ENCODE measurements at places on chromosomes 5 and 9.
A peak's percentile ranks its signal among the peaks of the same experiment; 100 is the strongest.

DNA sequence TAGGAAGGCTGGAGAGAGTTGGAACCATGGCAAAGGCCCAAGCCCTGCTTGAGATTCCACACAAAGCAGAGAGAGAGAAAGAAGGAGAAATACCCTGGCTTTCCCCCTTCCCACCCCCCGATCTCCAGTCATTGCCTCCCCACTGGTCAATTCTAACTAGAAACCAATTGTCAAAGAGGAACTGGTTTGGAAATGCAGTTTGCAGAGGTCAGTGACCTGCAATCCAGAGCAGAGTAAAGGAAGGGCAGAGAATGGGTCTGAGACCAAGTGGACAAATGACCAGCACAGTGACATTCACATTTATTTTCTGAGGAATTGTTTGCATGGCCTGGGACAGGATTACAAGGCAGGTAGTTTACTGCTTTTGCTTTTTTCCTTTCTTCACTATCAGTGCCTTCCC, 37.5 kb upstream of the ZFYVE16 start:
- DNase-seq = no peak

DNA sequence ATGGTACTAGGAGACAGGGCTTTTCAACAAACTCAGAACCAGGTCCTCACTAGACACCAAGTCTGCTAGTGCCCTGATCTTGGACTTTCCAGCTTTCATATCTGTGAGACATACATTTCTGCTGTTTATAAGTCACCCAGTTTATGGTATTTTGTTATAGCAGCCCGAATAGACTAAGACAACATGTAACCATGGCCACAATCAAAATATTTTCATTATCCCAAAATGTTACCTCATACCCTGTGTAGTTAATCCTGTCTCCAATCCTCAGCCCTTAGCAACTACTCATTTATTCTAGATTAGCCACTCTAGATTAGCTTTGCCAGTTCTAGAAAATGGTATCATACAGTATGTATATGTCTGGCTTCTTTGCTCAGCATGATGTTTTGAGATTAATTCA, 6.3 kb upstream of the ATG10 start:
- no peak for DNase-seq

DNA sequence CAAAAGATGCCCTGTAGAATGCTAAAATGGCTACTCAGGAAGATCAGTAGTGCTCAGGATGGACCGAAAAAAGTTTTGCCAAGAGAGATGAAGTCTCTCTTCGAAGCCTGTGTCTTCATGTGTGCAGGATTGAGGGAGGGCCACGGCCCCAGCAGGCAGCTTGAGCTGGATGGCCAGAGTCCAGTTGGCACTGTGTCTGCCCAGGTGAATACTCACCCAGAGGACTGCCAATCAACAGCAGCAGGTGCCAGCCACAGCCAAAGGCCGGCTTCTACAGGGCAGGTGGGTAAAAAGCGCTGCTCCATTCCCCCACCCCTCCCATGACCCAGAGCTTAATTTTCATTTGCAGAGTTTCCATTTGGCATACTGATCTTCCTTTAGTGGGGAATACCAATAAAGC, 287.9 kb upstream of the ZNF608 start:
- no peak for DNase-seq

DNA sequence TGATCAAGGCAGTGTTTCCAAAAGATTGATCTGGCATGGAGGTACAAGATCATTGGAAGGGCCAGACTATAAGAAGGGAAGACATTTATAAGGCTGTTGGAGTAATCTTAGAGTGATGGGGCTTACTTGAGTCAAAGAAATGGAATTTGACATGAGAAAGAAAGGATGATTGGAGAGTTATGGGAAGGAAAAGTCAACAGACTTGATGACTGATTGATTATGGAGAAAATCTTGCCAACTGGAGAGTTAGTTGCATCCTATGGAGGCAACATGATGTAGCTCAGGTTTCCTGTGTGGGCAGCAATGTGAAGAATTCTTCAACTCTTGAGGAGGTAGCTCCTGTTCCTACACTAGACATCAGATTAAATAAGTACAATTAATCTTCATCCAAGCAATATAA, 10.9 kb upstream of the MAST4 start:
- no peak for DNase-seq

- DNase-seq = no peak
Observed at GRCh38 chr9:35164711-35165110, 2.9 kb downstream of the UNC13B start.

DNA sequence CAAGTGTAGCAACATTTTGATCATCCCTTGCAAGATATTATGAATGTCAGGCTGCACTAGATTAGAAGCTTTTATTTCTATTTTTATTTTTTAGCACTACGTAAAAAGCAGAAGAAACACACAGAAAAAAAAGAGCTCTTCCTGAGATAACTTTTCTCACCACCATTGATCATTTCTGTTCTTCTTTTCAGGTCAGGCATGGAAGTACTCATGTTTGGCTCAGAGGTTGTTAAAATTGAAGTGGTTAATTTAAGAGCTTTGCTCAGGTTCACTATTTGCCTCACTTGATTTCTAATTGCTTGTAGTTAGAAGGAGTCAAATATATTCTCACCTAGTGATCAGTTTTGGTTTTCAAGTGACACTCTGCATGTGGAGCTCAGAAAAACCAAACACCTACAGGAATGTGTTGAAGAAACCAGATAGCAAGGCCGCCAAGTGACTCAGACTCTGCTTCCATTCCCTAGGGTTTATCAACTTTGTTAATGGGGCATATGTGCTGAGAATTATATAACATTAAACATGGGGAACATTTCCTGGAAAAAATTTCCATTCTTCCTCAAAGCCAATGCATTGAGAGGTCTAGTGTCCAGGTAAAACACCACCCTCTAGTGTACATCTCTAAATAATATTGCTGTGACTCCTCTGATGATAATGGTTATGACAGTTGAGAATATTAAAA, 679.8 kb downstream of the CETN3 start:
- no peak for DNase-seq

DNA sequence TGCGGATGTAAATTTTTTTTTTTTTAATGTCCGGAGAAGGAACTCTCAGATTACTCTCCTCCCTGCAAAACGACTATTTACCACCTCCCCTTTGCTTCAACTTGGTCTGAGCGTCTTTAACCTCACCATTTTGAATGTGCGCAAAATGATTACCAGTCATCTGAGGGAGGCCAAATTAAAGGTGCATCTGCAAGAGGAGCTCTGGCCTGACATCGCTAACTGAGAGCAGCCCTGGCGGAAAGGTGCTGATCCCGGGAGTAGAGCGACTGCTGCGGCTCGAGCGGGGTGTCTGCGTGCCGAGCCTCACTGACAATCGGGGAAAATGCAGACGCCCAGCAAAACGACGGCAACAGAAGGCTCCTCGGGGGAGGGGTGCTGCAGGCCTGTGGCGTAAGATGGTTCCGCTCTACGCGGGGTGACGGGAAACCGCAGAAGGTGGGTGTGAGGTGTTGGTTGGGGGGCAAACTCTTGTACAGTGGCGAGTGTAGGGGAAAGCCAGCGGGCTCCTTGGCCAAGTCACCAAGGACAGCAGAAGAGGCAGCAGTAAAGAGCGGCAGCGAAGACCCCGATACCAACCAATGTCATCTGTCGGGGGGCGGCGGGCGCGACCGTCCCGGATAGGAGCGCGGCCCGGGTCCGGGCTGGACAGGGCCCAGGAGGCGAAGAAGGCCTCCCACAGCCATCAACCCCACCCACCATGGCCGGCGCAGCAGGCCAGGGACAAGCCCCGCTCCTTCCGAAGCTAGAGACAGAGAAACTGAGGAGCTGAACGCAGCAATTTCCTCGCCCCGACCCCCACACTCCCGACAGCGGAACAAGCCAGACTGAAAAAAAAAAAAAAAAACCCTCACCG, 557 bp downstream of the PJA2 start:
- DNase-seq = peak; percentile 61

DNA sequence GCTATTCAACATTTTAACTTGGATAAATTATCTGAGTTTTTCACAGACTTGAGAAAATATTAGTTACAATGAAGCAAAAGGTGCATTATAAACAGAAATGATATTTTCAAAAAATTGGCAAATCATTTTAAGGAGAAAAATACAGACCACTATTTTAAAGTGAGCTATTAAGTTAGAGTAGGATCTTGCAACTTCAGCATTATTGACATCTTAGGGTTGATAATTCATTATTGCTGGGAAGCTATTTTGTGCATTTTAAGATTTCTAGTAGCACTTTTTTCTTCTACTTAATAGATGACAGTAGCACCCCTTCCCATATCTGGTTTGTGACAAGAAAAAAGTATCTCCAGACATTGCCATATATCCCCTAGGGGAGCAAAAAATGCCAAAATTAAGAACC, 774.1 kb downstream of the CDH12 start:
- DNase-seq = no peak

DNA sequence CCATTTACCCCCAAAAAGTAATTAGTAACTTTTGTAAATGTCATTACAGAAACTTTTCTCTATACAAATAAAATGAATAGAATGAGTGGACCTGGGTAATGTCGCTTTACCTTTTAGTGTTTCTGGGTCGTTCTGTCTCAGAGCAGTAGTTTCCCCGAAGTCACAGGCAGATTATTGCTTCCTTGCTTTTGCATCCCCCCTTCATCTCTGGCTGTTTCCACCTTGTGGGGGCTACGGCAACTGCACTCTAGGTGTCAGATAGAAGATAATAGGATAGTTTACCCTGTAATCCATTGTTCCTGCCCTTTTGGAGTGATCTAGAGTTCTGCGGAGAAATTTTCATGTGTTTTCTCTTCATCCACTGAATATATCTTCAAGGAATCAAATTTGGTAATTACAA, 68.7 kb downstream of the PRR16 start:
- no peak for DNase-seq

GRCh38 chr5:5424736-5425135, 2.3 kb downstream of the ICE1 start:
- DNase-seq = no peak

DNA sequence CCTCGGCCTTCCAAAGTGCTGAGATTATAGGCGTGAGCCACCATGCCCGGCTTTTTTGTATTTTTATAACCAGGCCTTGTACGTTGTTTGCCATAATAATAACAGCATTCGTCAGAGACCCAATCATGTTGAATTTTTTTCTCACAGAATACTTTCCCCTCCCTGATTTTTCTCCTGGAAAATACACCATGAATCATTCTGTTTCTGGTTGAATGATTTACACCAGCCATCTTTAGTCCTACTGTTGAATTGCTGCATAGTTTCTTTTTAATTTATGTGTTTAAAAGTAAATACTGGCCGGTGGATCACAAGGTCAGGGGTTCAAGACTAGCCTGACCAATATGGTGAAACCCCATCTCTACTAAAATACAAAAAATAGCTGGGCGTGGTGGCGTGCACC, 3.5 kb downstream of the CNOT8 start:
- DNase-seq = no peak

- no peak for DNase-seq
Observed at GRCh38 chr5:158050421-158050820, 191.5 kb upstream of the CLINT1 start.

GRCh38 chr5:68189613-68190012, 25.9 kb upstream of the PIK3R1 start:
- no peak for DNase-seq

GRCh38 chr9:35051069-35051967, 21.1 kb downstream of the VCP start:
- peak; percentile 10 for DNase-seq

DNA sequence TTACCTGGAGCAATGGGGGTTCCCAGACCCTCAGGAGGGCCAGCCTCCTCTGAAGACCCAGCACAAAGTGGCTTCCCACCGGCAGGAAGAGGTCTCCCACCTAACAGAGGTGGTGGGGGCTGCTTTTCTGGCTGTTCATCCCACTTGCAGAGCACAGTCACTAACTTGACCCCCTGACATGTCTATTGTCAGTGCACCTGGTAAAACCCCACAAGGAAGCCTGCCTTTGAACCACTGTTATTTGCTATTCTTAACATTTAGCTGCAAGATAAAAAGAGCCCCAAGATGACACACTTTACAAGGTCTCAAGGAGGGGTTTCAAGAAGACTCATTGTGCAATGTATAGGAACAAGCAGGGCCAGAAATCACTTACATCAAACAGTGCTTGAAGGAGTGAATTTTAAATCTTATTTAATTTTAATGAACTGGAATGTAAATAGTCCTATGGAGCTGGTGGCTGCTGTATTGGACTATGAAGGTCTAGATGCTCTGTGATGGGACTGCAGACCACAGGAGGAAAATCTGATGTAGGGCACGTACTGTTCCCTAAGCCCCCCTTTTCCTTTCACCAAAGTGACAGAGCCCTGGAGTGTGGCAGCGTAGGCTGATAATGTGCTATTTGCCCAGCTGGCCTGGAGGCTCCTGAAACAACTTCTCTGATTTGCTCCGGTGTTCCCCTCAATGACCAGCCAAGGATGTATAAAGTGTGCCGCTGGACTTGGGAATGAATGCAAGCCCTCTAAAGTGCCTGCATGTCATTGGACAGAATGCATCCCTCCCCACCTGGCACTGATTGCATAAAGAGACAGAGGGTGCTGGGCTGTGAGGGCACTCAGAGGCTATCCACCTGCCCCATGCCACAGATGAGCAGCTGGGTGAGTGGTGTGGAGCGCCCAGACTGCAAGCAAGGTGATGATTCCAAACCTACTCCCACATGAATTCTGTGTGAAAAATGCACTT, 80.2 kb downstream of the PTPN3 start:
- no peak for DNase-seq

GRCh38 chr5:87182649-87183048, 85.0 kb upstream of the RASA1 start:
- DNase-seq = no peak

DNA sequence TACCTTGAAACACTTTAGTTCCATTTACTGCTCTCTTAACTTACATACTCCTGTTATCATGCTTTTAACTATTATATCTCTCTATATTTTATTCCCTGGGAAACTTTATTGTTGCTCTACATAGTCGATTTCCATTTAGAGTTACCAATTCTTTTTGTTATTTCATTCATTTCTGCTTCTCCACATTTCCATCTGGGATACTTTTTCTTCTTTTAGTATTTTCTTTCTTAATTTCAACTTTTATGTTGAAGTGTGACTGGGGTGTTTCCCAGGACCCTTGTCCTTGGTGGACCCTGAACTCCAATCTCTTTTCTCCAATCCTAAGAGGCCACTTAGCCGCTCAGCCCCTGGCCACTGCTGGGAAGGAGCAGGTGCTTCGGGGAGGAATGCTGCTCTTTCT, 36.0 kb downstream of the PSD2 start:
- DNase-seq = no peak

All from activated T-helper 9 cell treated with anti-CD3 and anti-CD28 coated beads, Interleukin-2, amount 50 U/mL, for 16 hours (primary cell).